Breast epithelium (tissue), 4 donors: ENCODE measurements at places on chromosomes 7 and 10.

DNA sequence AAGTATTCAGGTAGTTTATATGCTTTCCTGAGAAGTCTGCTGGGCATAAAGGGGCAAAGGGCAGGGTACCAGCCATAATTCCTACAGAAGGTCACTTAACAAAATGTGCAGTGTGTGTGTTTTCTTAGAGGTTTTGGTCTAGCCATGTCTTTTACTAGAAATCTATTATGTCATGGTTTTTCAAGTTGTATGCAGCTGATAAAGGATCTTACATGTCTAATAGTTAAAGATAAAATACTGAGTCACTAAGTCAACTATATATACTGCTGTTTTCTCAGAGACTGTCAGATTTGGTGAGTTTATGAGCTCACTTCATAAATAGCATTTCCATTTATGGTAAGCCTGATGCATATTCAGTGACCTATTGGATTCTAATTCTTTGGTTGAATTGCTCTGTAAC is 7.7 kb downstream of the CASP2 start:
- no peak for DNase-seq
- H3K4me1 ChIP-seq = no peaks in the 10 kb centered on the region
- H3K4me3 ChIP-seq = no peak overlapping the region
- H3K27me3 ChIP-seq = no peaks in the 10 kb centered on the region

DNA sequence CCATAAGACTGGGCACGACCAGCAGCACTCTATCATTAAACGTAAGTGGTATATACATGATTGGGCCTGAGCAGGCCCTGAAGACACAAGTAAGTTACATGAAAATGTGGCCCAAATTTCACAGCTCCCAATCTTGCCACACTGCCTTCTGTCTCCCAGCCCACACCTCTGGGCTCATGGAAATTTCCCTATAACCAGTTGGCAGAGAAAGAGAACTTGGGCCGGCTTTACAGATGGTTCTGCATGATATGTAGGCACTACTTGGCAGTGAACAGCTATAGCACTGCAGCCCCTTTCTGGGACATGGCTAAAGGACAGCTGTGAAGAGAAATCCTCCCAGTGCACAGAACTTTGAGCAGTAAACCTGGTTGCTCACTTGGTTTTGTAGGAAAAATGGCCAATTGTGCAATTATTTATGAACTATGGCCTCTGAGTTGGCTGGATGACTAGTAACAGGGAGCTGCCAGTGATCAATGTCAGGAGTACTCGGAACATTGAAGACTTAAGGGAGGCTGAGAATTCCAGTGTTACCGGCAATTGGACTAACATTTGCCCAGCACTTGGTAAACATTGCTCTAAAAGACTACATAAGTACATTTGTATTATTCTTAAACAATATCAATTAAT is 1006.6 kb upstream of the LRRN3 start:
- no peaks in the 10 kb centered on the region for H3K36me3 ChIP-seq
- no peak overlapping the region for H3K27ac ChIP-seq
- DNase-seq = no peak
- H3K4me1 ChIP-seq = no peaks in the 10 kb centered on the region

GRCh38 chr7:2145835-2146580 is 86.7 kb downstream of the MAD1L1 start:
- no peak for DNase-seq
- no peak overlapping the region for H3K27ac ChIP-seq
- no peaks in the 10 kb centered on the region for H3K36me3 ChIP-seq
- no peak overlapping the region for H3K4me3 ChIP-seq
- no peaks in the 10 kb centered on the region for H3K27me3 ChIP-seq
- H3K4me1 ChIP-seq = no peaks in the 10 kb centered on the region

DNA sequence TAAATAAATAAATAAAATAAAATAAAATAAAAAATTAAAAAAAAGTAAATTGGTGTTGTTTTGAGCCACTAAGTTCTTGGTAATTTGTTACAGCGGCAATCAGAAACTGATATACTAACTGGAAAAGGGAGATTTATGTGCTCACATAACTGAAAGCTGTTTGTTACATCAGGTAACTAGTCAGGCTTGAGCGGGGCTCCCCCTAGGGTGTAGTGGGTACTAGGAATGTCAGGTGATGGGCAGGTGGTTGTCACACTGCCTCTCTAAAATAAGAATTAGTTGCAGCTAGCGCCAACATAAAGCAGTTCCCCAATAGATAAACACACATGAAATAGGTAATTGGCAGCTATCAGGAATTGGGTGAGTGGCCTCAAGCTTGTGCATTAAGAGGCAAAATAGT is 1336.9 kb downstream of the XPNPEP1 start:
- H3K36me3 ChIP-seq = no peaks in the 10 kb centered on the region
- no peak overlapping the region for H3K27ac ChIP-seq
- no peaks in the 10 kb centered on the region for H3K27me3 ChIP-seq
- H3K4me1 ChIP-seq = no peaks in the 10 kb centered on the region
- DNase-seq = no peak

DNA sequence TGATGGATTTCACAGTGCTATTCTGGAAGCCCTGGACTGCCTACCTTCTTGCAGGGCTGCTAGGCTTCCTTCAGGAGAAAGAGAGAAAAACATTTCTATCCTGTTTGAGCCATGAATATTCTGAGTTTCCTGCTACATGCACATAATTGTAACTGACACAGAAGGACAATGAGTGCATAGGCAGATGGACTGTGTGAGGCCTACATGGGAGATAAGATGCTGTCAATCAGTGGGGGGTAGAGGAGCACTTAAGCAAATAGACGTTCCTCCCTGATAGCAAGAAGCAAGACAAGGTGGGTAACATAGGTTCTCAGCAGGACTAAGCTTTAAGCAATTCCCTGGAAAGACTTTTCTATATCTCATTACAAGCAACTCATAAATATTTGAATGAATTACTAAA is 11.6 kb downstream of the ALDH18A1 start:
- H3K27me3 ChIP-seq = no peaks in the 10 kb centered on the region
- H3K27ac ChIP-seq = no peak overlapping the region
- no peak for DNase-seq
- no peaks in the 10 kb centered on the region for H3K36me3 ChIP-seq
- no peak overlapping the region for H3K4me3 ChIP-seq
- H3K4me1 ChIP-seq = no peaks in the 10 kb centered on the region

- no peaks in the 10 kb centered on the region for H3K4me1 ChIP-seq
- H3K4me3 ChIP-seq = no peak overlapping the region
- H3K36me3 ChIP-seq = no peaks in the 10 kb centered on the region
- no peak overlapping the region for H3K27ac ChIP-seq
These were observed 630.0 kb upstream of the GRM3 start for GRCh38 chr7:86013662-86014061.

GRCh38 chr7:129790136-129790535 is 162.6 kb downstream of the UBE2H start:
- no peak for DNase-seq
- H3K36me3 ChIP-seq = no peaks in the 10 kb centered on the region
- no peaks in the 10 kb centered on the region for H3K4me1 ChIP-seq
- H3K4me3 ChIP-seq = no peak overlapping the region

- DNase-seq = no peak
- H3K36me3 ChIP-seq = no peaks in the 10 kb centered on the region
- H3K4me3 ChIP-seq = no peak overlapping the region
These were observed 9.0 kb upstream of the PIP4K2A start for GRCh38 chr10:22723343-22723779.

- no peak for DNase-seq
- no peaks in the 10 kb centered on the region for H3K36me3 ChIP-seq
- no peak overlapping the region for H3K4me3 ChIP-seq
- H3K4me1 ChIP-seq = no peaks in the 10 kb centered on the region
These were observed 696.3 kb upstream of the C7orf33 start for GRCh38 chr7:147894271-147894670.

DNA sequence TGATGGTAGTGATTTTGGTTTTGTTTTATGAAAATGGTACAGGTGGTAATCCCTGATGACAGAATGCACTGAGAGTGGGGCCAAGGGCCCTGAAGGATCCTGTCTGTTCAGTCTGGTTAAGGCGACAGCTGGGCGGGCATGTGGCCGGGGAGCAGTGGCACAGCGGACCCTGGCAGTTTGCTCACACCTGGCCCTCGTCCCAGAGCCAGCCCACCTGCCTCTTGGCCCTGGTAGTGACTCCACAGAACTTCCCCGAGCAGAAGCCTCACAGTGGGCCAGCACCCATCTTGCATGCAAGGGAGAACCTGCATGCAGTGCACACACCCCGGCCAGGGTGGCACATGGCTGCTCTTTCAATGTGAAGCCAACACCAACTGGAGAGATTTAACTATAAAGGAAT is 82.8 kb downstream of the ALOX5 start:
- H3K27ac ChIP-seq = no peak overlapping the region
- H3K4me3 ChIP-seq = no peak overlapping the region
- H3K36me3 ChIP-seq = no peaks in the 10 kb centered on the region
- no peaks in the 10 kb centered on the region for H3K4me1 ChIP-seq
- DNase-seq = peak; percentile 15
- H3K27me3 ChIP-seq = no peaks in the 10 kb centered on the region

DNA sequence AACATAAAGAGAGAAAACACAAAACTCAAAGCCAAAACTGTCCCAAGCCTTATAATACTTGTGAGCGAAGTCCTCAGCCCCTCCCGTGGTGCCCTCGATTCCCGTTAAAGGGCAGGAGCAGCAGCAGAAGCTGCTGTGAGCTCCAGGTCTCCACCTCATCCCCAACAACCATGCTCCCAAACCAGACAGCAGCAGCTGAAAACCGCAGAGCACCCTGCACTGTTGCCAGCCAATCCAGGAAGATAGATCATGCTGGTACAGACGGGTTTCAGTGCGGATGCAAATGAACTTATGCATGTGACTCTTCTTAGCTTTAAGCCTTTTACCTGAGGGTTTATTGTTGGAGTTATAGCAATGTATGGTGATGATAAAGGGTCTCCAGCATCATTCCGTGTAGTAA is 97.9 kb downstream of the DNAJB6 start:
- no peak overlapping the region for H3K27ac ChIP-seq
- no peaks in the 10 kb centered on the region for H3K27me3 ChIP-seq
- H3K4me3 ChIP-seq = no peak overlapping the region
- H3K4me1 ChIP-seq = no peaks in the 10 kb centered on the region

- no peak for DNase-seq
- H3K4me1 ChIP-seq = no peaks in the 10 kb centered on the region
- no peaks in the 10 kb centered on the region for H3K27me3 ChIP-seq
- H3K4me3 ChIP-seq = no peak overlapping the region
- no peak overlapping the region for H3K27ac ChIP-seq
These were observed 53.9 kb upstream of the PLPP4 start for GRCh38 chr10:120403109-120403508.

DNA sequence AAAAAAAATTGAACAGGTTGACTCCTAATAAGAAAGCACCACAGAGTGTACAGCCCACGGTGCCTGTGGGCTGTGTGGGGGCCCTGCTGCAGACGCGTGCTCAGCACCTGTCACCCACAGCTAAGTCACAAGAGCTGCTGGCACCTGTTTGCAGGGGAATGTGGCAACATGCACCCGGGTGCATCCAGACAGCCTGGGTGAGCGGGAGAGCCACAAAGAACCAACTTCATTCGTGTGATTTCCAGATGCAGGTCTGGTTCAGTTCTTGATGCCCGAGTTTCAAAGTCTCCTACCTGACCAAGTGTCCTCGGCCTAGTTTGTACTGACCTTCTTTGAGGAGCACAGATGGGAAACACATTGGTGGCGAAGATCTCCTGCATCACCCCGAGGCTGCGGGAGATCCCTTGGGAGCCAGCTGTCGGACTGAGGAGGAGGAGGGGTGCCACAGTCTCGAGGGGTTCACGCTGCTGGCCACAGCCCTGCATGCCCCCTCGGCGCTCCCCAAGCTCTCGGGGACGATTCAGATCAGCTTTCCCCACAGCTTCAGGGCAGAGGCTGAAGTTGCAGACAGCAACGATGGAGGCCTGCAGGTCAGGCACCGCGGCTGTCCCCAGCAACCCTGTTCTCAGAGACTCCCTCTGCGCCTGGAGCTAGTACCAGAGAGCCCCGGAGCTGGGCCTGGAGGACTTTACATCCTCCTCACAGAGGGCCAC is 35.3 kb downstream of the AMZ1 start:
- no peaks in the 10 kb centered on the region for H3K36me3 ChIP-seq
- H3K27ac ChIP-seq = no peak overlapping the region
- no peaks in the 10 kb centered on the region for H3K4me1 ChIP-seq
- no peak overlapping the region for H3K4me3 ChIP-seq
- no peak for DNase-seq

- no peak overlapping the region for H3K27ac ChIP-seq
- H3K4me1 ChIP-seq = no peaks in the 10 kb centered on the region
- DNase-seq = no peak
- H3K36me3 ChIP-seq = no peaks in the 10 kb centered on the region
- no peak overlapping the region for H3K4me3 ChIP-seq
These were observed 273.8 kb downstream of the NRG3 start for GRCh38 chr10:82148764-82149163.

- no peaks in the 10 kb centered on the region for H3K4me1 ChIP-seq
- no peak overlapping the region for H3K27ac ChIP-seq
- H3K27me3 ChIP-seq = no peaks in the 10 kb centered on the region
- DNase-seq = no peak
- H3K36me3 ChIP-seq = no peaks in the 10 kb centered on the region
- H3K4me3 ChIP-seq = no peak overlapping the region
These were observed 198.3 kb downstream of the ADRA2A start for GRCh38 chr10:111275091-111275490.

GRCh38 chr7:135888740-135889139 is 88.4 kb downstream of the MTPN start:
- no peak overlapping the region for H3K27ac ChIP-seq
- H3K27me3 ChIP-seq = no peaks in the 10 kb centered on the region
- H3K36me3 ChIP-seq = no peaks in the 10 kb centered on the region
- no peak overlapping the region for H3K4me3 ChIP-seq
- no peak for DNase-seq

DNA sequence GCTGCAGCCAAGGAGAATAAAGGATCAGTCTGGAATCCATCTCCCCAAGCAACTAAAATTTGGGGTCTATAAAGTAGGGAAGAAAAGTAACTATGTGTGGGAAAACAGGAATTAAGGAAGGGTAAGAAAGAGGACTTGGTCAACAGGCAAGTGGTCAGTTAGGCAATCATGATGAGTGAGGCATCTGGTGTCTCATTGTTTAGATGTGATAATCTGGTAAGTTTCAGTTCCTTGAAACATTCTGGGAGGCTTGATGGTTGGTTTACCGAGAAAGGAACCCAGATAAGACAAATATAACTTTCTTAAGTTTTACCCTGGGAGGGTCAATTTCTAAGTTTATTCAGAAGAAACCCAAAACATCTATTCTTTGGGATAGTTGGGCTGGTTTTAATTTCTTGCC is 22.3 kb downstream of the HYAL4 start:
- no peak overlapping the region for H3K27ac ChIP-seq
- H3K36me3 ChIP-seq = no peaks in the 10 kb centered on the region
- DNase-seq = no peak
- H3K4me1 ChIP-seq = no peaks in the 10 kb centered on the region
- no peak overlapping the region for H3K4me3 ChIP-seq
- no peaks in the 10 kb centered on the region for H3K27me3 ChIP-seq

DNA sequence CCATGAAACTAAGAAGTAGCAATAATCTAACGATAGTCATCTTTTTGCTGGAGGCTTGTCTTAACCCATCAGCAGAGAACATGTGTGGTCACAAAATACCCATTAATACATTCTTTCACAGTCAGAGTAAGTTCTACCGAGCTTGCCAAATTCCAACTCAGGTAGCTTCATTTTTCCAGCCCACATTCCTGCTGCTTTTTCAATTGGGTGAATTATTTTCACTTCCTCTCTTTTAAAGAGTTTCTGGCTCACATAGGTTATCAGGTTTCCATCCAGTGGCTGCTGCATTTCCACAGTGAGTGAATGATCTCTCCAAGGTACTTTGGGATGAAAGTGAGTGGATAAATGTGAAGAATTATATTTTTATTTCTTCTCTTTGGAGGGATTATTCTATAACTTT is 233.1 kb downstream of the SEMA3E start:
- no peaks in the 10 kb centered on the region for H3K4me1 ChIP-seq
- no peak for DNase-seq
- H3K27ac ChIP-seq = no peak overlapping the region
- no peak overlapping the region for H3K4me3 ChIP-seq
